ENCODE measurements at places on chromosomes 5 and 9. TPM values are rescaled to one million over a fixed set of nuclear protein-coding genes. Genes with fewer than 3 reads are reported as not detected.

The RNF180 gene
- 13.1 TPM for total RNA-seq

The CYSTM1 gene
- 30.7 TPM for total RNA-seq

The LCN9 gene
- not detected for total RNA-seq

The ICE1 gene
- total RNA-seq, result 44.5 TPM

The TNC gene
- total RNA-seq, result 2.7 TPM

The PCDHB13 gene
- total RNA-seq, result 1.3 TPM

The ANXA2R gene
- 5.4 TPM for total RNA-seq

The QRFP gene
- not detected for total RNA-seq

The SLC34A1 gene
- not detected for total RNA-seq

The FOXD4 gene
- 0.19 TPM for total RNA-seq

The FAM53C gene
- 44.0 TPM for total RNA-seq

The ZSWIM6 gene
- total RNA-seq, result 24.8 TPM

The STK10 gene
- 44.7 TPM for total RNA-seq

The DEPDC1B gene
- total RNA-seq, result 7.2 TPM

The CBY3 gene
- total RNA-seq, result not detected

The IRX2 gene
- total RNA-seq, result not detected

The SEC24A gene
- total RNA-seq, result 34.7 TPM

The GAPVD1 gene
- 78.0 TPM for total RNA-seq

The CYSRT1 gene
- total RNA-seq, result 0.65 TPM

The PCDH1 gene
- 211 TPM for total RNA-seq

The CACFD1 gene
- 4.9 TPM for total RNA-seq

The N4BP3 gene
- 37.9 TPM for total RNA-seq

The TTC23L gene
- total RNA-seq, result 0.19 TPM

The BTNL3 gene
- not detected for total RNA-seq

The SNCB gene
- not detected for total RNA-seq

The CRHBP gene
- 0.29 TPM for total RNA-seq

The NFIB gene
- 234 TPM for total RNA-seq

The PDCD1LG2 gene
- 7.6 TPM for total RNA-seq

The CA9 gene
- total RNA-seq, result not detected

The MACROH2A1 gene
- total RNA-seq, result 184 TPM

The TMEFF1 gene
- total RNA-seq, result 10.7 TPM

The NR3C1 gene
- total RNA-seq, result 29.4 TPM

The ALDOB gene
- not detected for total RNA-seq

The CCNO gene
- total RNA-seq, result 0.33 TPM
